ENCODE measurements at places on chromosomes 1 and 21.

GRCh38 chr1:119895102-119895501 lies 1.2 kb downstream of the ADAM30 start:
- no peak for DNase-seq

GRCh38 chr1:192951691-192952460 lies 107.3 kb downstream of the UCHL5 start:
- no peak for DNase-seq

GRCh38 chr21:22890656-22891055 lies 1892.4 kb downstream of the NCAM2 start:
- DNase-seq, result no peak

- DNase-seq, result no peak
Observed at GRCh38 chr1:44803312-44804095, 3.3 kb downstream of the PLK3 start.

- no peak for DNase-seq
Observed at GRCh38 chr1:93685918-93686317, 4.3 kb upstream of the BCAR3 start.

DNA sequence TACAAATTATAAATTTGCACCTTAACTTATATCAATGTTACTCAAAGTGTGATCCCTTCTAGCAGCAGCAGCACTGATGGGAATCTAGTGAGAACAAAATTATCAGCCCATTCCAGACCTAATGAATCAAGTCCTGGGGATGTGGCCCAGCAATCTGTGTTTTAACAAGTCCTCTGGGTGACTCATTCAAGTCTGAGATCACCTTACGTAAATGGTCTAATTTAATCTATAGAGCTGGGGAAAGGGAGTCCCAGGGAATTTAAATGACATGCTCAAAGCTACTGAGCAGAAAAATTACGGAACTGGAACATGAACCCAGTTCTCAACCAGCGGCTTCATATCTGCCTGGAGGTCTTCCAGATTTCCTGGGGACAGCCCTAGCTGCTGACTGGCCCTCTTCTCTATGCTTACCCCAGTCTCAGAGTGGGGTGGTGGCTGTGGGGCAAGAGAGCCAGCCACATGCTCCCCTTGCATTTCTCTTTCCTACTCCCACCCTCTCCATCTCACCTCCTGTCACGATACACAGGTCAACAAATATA lies 220.0 kb downstream of the TM2D1 start:
- DNase-seq, result no peak

GRCh38 chr1:60160141-60160540 lies 86.6 kb upstream of the C1orf87 start:
- no peak for DNase-seq

- no peak for DNase-seq
Observed at GRCh38 chr21:37700641-37701202, 215.5 kb downstream of the KCNJ6 start.

GRCh38 chr1:168057921-168058320 lies 78.8 kb downstream of the GPR161 start:
- DNase-seq, result no peak

- no peak for DNase-seq
Observed at GRCh38 chr1:68585351-68585750, 88.5 kb upstream of the DEPDC1 start.

DNA sequence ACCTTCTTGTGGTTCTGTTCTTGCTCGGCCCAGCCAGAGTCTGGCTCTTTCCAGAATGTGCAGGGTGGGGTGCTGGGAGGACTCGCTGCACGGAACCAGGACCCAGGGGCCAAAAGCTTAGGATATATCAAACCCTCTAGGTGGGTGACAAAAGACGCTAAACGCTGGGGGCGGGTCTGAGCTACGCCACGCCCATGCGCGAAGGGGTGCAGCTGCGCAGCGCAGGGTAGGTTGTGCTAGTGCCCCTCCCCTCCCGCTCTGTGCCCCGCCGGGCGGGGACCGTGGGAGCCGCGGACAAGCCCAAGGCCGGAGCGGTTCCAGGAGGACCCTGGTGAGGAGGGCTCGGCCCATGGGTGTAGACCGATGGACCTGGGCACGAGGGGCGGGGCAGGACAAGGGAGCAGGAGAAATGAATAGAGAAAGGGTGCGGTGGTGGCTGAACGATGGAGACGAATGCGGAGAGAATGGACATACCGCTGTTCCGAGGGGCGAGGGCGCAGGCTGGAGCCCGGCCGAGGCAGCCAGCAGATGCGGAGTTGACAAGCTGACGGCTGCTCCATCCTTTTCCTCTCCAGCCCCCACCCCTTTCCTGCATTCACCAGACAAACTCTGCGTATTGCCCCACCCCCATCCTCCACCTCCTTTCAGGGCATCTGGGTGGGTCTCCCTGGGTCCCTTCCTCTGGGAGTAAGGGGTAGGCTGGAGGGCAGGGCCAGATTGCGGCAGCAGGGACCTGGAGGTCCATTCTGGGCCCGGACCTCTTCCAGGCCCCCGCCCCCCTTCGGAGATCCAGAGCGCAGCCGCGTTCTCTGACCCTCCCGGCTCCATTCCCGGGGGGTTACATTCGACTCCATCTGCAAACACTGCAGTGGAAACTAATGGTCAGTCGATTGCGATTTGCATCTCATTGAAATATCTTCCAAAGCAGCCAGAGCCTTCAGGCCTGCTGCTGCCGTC lies at the start of gene RUSC1:
Gene RUSC1, plus strand, starts transcription at position 234 of the 957 bp plus-strand sequence. CDS start 880 bp downstream, outside the sequence.
- peak; percentile 65 for DNase-seq

- DNase-seq, result no peak
Observed at GRCh38 chr1:57550092-57550491, 126.2 kb upstream of the DAB1 start.

GRCh38 chr1:171313319-171313834 lies 606 bp upstream of the FMO4 start:
- no peak for DNase-seq

Data from T-helper 1 cell (primary cell).